Naive thymus-derived CD4-positive, alpha-beta T cell (primary cell): ENCODE measurements at places on chromosomes 12 and 14.

- DNase-seq: no peak
These were observed 103.7 kb downstream of the SRGAP1 start for GRCh38 chr12:63948211-63948610.

DNA sequence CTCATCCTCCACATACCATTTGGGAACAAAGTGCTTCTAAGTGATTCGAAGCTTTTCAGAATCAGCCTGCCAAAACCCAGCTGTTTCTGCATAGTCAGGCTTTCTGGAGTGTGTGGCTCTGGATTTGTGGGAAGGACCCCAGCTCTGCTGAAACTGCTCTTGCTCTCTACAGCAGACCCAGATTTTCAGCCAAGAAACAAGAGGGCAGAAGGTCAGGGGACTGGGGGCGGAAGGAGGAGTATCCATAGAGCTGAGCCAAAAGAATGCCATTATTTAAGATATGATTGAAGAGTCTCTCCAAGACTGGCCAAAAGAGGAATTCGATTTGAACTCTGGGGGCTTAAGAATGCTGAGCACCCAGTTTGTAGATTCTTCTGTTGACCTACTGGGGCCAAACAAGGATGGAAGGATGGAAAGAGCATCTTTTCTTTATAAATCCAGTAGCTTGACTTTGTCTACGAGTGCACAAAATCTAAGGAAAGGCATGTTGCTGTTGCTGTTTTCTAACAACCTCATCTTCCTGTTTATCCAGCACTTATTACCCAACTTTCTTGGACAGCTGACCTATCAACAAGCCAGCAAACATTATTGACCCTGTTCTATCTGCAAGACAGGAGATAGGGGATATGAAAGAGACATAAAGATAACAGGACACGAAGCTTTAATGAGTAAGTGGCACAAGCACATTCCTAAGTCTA, 29.2 kb downstream of the FBLN5 start:
- no peak for DNase-seq

- no peak for DNase-seq
These were observed 15.6 kb downstream of the BBS10 start for GRCh38 chr12:76332606-76333005.

DNA sequence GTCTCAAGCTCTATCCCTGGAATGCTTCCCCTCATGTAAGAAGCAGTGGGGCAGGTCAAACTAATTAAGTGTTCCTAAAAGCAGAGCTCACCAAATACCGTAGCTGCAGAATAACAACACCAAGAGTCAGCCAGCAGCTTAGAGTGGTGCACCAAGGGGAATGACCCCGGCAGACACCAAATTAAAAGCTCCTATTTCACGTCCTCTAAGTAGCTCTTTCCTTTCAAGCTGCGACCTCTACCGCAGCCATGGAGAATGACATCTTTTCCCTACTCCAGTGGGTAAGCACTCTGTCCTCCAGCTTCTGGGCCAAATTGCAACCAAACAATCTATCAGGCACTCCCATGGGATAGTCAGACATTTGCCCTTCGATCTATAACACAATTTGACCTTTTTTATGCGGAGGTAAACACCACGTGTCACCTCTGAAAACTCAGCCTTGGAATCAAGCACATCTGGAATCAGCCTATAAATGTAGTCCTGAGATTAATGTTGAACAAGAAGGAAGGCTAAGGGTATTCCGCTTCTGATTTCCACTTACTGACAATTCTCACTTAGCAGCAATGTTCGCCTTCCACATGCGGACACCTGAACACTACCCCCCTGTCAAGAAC, 67.6 kb upstream of the CDKN3 start:
- no peak for DNase-seq
